ENCODE measurements at places on chromosomes 7 and 10.
A peak's percentile ranks its signal among the peaks of the same experiment; 100 is the strongest.

DNA sequence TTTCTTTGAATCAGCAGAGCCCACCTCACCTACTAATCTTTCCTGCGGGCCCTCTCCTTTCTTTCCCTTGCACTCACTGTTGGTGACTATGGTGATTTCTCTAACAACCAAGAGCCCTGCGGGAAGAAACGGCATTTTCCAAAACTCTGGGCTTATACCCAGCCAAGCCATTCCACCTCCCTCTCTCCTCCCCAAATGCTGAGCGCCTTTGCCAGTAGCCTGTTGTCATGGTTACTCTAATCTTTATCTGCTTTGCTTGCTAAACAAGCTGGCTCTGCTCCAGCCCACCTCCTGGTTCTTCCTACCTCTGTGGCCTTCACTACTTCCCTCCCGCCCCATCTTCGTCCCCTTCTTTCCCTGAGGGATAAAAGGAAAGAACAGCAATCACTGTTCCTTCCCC is 86.7 kb downstream of the DGKI start:
- no peaks in the 10 kb centered on the region for H3K4me1 ChIP-seq
- H3K27me3 ChIP-seq = no peaks in the 10 kb centered on the region
- DNase-seq = no peak
- H3K4me3 ChIP-seq = no peak overlapping the region

GRCh38 chr10:12801214-12802087 is 200.1 kb downstream of the CCDC3 start:
- no peaks in the 10 kb centered on the region for H3K4me1 ChIP-seq
- no peak overlapping the region for H3K4me3 ChIP-seq
- DNase-seq = no peak
- H3K27ac ChIP-seq = no peak overlapping the region
- no peaks in the 10 kb centered on the region for H3K27me3 ChIP-seq

- H3K27ac ChIP-seq = no peak overlapping the region
- no peaks in the 10 kb centered on the region for H3K36me3 ChIP-seq
These were observed 26.4 kb downstream of the BBS9 start for GRCh38 chr7:33155811-33156210.

DNA sequence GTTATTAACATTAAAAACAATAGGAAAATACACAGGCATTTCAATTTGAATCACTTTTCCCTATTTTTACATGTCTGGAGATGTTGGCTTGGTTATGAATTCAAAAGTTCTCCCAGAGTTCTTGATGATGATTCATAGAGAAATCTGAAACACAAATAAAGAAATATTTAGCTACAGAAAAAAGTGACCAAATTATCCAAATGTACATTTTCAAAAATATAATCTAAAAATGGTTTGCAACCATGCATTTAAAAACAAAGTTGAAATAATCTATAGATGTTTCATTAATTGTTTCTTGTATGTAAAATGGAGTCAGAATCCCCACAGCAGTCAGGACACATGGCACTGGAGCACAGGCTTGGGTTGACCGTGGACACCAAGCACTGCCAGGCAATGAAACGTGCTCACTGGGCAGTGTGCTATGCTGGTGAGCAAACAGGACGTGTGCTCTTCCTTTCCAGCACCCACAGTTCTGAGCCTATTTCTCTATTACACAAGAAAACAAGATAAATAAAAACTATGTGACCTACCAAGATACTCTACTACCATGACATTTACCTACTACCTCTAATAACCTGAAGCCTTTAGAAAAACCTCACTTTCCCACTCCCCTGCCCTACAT is 44.1 kb upstream of the PTPRN2 start:
- DNase-seq = no peak
- no peaks in the 10 kb centered on the region for H3K27me3 ChIP-seq
- H3K4me3 ChIP-seq = no peak overlapping the region
- H3K36me3 ChIP-seq = no peaks in the 10 kb centered on the region

- no peaks in the 10 kb centered on the region for H3K27me3 ChIP-seq
- no peak overlapping the region for H3K27ac ChIP-seq
- no peak overlapping the region for H3K4me3 ChIP-seq
- H3K36me3 ChIP-seq = no peaks in the 10 kb centered on the region
These were observed 17.6 kb downstream of the C10orf62 start for GRCh38 chr10:97607095-97607636.

GRCh38 chr7:109844362-109844761 is 1246.6 kb upstream of the LRRN3 start:
- H3K4me3 ChIP-seq = no peak overlapping the region
- no peak overlapping the region for H3K27ac ChIP-seq
- H3K36me3 ChIP-seq = no peaks in the 10 kb centered on the region
- no peaks in the 10 kb centered on the region for H3K4me1 ChIP-seq
- no peak for DNase-seq

DNA sequence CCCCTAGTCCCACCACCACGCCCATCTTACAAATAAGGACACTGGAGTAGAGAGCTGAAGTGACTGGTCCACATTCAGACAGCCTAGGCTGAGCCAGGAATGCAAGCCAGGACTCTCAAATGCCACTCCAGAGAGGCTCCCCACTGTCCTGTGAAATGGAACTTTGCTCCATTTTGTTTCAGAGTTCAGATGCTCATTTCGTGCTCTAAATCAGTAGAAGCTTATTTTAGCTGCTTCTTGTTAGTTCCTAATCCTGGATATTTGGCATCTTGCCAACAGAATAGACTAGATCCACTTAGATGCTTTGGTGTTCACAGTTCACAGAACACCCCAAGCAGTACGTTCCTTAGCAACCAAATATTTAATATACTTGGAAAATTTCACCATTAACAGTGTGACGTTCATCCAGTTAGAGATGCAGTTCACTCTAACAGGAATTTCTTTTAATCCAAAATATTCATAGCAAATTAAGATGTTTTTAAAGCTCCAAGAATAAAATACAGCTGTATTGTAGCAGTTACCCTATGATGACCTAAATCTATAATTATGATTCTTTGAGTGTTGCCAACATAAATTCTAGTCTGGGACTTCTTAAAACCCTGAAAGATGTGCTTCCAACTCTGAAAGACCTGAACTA is 7.3 kb downstream of the MMP21 start:
- H3K36me3 ChIP-seq = peaks cover 16% of the 10 kb centered on the region
- H3K27ac ChIP-seq = peak overlapping the region; percentile 37
- H3K27me3 ChIP-seq = no peaks in the 10 kb centered on the region
- peaks cover 4% of the 10 kb centered on the region for H3K4me1 ChIP-seq

DNA sequence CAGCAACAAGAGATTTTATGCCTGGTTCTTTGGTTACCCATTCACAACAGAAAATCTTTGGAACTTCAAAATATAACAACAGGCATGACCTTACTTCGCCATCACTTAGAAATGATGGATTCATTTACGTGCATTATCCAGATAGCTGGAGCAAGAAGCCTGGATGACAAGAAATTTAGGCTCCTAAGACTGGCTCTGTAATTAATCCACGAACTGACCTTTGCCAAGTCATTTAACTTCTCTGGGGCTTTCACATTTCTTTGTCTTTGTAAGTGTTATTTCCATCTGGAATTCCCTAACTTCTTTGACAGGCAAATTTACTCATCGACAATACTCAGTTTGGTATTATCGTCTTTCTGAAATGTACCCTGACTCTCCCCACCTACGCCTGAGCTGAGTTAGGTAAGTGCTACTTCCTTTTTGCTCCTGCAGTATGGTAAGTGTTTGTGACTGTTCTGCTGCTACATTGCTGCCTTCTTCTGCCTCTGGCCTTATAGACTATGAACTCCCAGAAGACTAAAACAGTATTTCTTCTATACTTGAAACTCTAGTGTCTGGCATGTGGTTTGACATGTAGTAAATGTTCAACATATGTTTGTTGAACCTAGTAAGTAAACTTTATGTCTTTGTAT is 5.5 kb upstream of the MDFIC start:
- H3K27me3 ChIP-seq = no peaks in the 10 kb centered on the region
- H3K36me3 ChIP-seq = no peaks in the 10 kb centered on the region
- DNase-seq = no peak
- no peak overlapping the region for H3K27ac ChIP-seq
- H3K4me3 ChIP-seq = no peak overlapping the region

GRCh38 chr7:134046594-134047128 is 80.5 kb upstream of the LRGUK start:
- no peak overlapping the region for H3K27ac ChIP-seq
- DNase-seq = no peak

DNA sequence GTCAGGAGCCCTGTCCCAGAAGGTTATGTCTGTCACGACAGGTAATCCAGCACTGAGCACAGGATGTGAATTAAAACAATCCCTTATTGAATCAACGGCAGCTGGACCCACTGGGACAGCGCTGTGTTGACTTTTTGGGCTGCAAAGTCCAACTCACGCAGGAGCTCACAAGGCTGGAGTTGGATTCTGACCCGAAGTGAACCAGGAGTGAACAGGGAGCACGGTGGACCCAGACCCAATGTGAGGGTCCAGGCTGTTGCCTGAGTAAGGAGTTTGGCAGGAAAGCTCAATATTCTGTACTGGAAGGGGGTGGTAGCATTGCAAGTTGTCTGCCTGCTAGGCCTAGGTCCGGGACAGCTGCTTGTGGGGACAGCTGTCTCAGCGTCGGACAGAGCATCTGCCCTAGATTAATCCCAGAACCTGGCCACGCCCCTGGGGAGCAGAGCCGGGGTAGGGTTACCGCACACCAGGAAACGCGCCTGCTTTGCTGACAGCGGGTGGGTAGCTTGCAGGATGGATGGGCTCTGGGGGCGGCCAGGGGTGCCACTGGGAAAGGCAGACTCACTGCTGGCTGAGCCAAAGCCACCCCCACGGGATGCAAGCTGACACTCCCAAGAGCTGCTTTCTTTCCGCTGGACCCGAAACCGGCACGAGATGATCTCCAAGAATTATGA is 24.0 kb downstream of the COL26A1 start:
- H3K27me3 ChIP-seq = peaks cover 39% of the 10 kb centered on the region
- no peak for DNase-seq
- H3K27ac ChIP-seq = no peak overlapping the region
- no peak overlapping the region for H3K4me3 ChIP-seq
- H3K36me3 ChIP-seq = no peaks in the 10 kb centered on the region
- H3K4me1 ChIP-seq = no peaks in the 10 kb centered on the region

DNA sequence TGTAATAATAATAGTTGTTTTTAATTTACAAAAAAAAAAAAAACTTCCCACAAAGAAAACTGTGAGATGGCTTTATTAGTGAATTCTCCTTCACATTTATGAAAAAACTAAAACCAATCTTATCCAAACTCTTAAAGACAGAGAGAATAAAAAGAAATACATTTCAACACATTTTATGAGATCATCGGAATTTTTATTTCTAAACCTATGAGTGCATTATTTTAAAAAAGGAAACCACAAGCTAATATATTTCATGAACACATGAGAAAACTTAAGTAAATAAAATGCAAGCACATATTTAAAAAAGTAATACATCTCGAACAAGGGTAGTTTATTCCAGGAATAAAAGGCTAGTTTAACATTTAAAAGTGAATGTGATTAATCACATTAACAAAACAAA is 31.5 kb downstream of the C7orf25 start:
- no peak overlapping the region for H3K27ac ChIP-seq
- H3K27me3 ChIP-seq = no peaks in the 10 kb centered on the region
- H3K36me3 ChIP-seq = no peaks in the 10 kb centered on the region
- no peak for DNase-seq

DNA sequence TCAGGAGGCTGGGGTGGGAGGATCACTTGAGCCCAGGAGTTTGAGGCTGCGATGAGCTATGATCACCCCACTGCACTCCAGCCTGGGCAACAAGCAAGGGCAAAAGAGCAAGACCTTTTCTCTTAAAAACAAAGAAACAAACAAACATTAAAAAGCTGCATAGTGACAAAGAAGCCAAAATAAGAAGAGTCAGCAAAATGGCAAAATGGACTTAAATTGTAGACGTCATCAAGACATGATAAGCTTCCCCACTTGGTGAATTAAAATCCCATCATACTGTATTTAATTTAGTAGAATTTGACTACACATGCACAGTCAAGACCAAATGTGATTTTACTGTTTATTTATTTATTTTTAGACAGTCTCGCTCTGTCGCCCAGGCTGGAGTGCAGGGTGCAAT is 48.8 kb upstream of the ATOH7 start:
- no peak overlapping the region for H3K27ac ChIP-seq
- H3K36me3 ChIP-seq = no peaks in the 10 kb centered on the region
- no peaks in the 10 kb centered on the region for H3K27me3 ChIP-seq

- peaks cover 9% of the 10 kb centered on the region for H3K27me3 ChIP-seq
- no peak overlapping the region for H3K27ac ChIP-seq
- no peaks in the 10 kb centered on the region for H3K4me1 ChIP-seq
These were observed 47.4 kb upstream of the CFAP46 start for GRCh38 chr10:132989476-132990415.

DNA sequence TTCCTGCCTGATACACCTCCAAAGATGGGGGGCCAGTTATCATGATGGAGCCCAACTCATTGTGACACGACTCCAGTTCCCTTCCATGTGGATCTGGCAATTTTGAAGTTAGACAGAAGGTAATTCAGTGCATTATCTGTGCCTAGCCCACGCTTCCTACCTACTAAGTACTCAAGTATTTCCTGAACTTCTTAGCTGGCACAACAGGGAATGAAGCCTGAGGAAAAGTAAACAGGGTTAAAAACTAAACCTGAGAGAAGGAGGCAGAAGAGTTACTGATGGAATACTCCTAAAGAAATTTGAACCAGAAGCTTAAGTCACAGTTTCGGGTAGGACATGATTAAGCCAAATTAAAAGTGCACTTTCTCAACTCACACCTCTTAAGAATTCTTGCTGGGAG is 1.1 kb upstream of the SEC31B start:
- no peaks in the 10 kb centered on the region for H3K36me3 ChIP-seq
- H3K27me3 ChIP-seq = peaks cover 8% of the 10 kb centered on the region
- no peak for DNase-seq
- H3K27ac ChIP-seq = no peak overlapping the region
- peaks cover 12% of the 10 kb centered on the region for H3K4me1 ChIP-seq

- peak overlapping the region; percentile 97 for H3K4me3 ChIP-seq
- no peaks in the 10 kb centered on the region for H3K36me3 ChIP-seq
- DNase-seq = peak; percentile 47
- H3K27me3 ChIP-seq = no peaks in the 10 kb centered on the region
- H3K27ac ChIP-seq = peak overlapping the region; percentile 97
These were observed 962 bp downstream of the ZKSCAN1 start for GRCh38 chr7:100016215-100016901.

- H3K36me3 ChIP-seq = no peaks in the 10 kb centered on the region
- no peak overlapping the region for H3K4me3 ChIP-seq
- H3K4me1 ChIP-seq = no peaks in the 10 kb centered on the region
- no peak for DNase-seq
- H3K27ac ChIP-seq = no peak overlapping the region
These were observed 20.5 kb upstream of the PPP1R3C start for GRCh38 chr10:91653219-91653870.

DNA sequence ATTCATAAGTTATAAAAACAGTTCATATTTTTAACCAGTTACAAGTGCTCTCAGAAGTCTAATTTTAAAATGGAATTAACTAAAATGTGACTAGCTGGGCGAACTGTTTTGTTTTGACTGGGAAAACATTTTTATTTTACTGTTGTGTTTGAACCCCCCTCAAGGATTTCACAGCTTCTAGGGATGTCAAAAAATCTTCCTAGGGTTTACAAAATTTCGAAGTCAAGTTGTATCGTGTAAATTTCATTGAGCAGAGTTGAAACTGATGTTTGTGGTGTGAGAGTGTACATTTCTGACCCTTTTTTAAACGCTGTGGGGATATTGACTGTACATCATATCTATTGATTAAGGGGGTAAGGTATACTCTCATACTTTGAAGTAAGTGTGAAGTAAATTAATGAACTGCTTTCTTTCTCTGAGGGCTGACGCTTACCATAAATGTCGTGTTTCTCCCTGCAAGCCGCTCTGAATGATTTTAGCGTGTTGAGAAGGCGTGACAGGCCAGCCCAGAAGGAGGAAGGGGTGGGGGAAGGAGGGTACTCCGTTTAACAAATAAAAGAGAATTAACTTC is 1.8 kb upstream of the SP8 start:
- no peaks in the 10 kb centered on the region for H3K36me3 ChIP-seq
- H3K27ac ChIP-seq = no peak overlapping the region
- no peak overlapping the region for H3K4me3 ChIP-seq
- H3K27me3 ChIP-seq = peaks cover 100% of the 10 kb centered on the region
- DNase-seq = no peak
